ENCODE measurements at places on chromosomes 13 and 19.

DNA sequence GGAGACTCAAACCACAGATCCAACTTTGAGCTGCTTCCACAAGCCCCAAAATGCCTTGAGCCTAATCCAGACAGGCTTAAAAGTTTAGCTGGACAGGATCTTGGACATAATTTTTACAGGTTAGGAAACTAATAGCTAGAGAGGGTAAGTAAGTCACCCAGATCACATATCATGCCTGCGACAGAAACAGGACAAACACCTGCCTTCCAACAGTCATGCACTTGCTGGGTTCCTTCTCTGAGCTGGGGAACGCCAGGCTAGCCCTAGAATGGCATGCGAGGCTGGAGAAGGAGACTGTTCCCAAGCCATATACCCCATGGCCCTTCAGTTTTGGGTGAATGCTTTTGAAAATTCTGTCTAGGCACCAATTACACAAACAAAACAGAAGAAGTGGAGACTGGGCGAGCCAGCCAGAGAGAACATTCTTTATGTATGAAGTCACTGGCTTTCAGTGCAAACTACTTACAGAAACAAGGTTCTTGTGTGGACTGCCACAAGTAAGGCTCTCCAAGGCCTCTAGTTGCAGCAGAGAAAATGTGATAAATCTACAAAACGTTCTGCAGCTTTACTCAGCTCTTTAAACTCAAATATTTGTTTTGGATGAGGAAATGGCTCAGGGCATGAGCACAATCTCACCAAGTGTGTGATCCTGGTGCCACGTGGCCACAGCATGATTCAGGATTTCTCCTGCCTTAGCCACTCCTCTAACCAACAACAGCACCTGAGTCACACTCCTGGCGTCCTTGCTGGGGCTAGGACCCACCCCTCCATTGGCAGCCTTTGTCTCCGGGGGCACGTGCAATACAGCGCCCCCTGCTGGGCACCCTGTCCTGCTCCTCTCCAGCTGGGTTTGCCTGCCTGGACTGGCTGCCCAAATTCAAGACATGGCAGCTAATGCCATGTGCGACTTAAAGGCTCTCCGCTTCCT lies 73.4 kb upstream of the UBL3 start:
- peak; percentile 70 for DNase-seq

GRCh38 chr13:73913751-73914518 lies 220.3 kb downstream of the KLF12 start:
- DNase-seq = no peak

- DNase-seq = peak; percentile 91
These were observed 35.9 kb downstream of the RAB20 start for GRCh38 chr13:110525328-110526319.

DNA sequence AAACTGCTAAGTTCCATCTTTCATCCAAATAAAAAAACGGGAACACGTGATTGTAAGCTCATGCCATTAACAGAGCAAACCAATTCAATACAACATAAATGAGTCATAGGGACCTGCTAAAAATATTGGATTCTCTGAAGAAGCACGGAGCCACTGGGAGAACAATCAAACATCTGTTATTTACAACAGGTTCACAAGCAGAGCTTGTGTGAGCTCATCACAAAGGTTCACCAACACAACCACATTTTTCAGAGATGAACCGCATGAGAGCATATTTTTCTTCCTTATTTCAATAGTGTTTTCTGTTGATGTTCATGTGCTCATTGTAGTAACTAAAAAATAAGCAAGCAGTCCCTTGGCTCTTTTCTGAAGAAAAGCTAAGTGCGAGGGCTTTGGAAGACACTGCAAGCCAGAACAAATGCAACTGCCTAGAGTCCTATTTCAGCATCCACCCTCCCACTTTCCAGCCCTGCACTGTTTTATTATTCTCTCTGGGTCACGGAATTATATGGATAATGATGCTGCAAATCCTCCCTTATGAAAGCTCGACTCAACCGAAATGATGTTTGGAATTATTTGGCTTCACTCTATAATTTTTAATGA lies 545.8 kb downstream of the LIG4 start:
- peak; percentile 30 for DNase-seq

DNA sequence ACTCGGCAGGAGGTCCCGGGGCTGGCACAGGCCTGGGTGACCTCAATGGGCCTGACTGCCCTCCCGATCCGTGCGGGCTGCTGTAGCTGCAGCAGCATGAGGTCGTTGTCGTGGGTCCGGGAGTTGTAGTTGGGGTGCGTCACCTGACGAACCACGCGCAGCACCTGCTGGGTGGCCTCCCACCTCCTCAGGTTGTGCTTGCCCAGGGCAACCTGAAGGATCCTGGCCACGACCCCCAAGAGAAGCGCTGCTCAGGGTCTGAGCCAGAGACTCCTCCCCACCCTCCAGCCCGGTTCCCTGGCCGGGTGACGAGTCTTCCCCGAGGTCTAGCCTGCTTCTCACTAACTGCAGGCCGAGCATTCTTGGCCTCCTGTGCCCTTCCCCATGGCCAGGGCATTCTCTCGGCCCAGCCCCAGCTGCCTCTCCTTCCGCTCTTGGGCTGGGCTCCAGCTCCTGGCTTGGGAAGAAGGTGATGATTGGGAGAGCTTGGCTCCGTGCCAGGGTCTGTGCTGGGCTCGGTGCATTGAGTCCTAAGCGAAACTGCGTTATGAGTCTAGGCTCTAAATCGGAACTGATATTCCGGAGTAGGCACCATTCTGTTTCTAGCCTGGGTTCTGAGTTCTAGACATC lies 3.1 kb downstream of the KLK14 start:
- DNase-seq = no peak

DNA sequence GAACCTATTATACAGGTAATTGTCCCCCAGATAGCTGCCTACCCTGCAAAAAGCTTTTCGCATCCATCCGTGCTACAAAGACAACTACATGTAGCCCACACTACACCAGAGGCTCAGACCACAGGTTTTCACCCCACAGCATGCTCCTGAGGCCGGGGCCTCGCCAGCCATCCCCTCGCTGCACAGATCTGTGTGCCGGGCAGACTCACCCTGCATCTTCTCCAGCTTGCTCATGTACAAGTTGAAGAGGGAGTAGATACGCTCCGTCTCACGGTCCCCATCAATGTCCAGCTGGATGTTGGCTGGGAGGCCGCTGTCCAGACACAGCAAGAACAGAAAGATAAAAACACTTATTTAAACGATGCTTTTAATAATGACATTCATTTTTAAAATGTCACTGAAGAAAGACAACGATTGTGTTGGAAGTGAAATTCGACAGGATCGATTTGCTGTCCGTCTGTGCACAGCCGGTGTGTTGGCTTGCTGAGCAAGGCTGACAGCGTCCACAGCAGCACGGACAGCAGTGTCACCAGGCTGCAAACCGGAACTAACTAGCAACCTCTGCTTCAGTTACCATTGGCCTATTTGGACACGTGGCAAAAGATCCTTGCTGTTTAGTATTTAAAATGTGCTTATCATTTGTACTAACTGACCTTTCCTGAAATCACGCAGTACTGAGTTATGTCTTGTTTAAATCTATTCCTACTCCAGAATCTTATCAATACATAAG lies 18.6 kb upstream of the C13orf46 start:
- no peak for DNase-seq

DNA sequence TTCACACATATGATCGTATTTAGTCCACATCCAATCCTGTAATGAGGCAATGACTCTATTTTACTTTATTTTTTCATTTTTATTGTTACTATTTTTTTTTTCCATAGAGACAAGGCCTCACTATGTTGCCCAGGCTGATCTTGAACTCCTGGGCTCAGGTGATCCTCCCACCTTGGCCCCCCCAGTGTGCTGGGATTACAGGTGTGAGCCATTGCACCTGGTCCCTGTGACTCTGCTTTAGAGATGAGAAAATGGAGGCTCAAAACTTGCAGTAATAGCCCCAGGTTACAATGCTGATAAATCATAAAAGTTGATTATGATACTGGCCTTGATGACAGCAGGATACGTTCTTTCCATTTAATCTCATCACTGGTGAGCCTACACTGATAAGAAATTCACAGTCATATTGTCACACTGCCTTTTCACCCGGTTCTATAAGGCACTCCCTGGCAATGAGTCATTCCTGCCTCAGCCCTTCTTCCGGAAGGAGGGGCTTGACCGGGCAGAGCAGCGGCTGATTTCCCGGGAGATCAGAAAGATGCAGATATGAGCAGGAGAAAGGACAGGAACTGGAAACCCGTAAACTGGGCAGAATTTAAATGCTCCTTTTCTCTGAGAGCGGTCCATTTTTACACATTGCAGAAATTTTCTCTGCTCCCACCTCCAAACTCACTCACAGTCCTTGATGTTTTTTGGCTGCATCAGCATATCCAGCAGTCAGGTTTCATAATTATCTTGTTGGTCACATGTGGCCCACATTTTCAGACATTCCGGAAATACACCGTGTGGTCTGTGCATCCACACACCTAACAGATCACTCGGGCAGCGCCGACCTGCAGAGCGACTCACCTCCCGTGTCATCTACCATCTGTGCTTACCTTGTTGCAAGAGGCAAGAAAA lies 616.4 kb downstream of the EFNB2 start:
- no peak for DNase-seq

DNA sequence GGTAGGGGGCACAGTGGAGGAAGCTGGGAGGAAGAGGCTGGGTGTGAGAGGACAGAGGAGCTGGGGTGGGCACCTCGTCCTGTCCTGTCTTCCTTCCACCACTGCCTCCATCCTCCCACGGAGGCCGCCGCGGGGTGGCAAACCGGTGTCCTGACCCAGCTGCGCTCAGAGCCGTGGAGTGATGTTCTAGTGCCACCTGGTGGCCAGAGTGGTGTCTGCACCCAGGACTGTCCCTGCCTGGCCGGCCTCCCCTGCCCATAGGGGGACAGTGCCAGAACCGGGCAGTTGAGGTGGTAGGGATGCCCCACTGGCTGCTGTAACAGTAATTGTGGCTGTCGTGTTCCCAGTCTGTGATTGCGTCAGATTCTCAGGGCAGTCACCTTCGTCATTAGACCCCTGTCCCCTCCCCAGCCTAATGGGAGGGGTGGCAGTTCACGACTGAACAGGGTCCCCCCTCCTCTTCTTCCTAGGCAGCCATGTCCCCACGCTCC lies 11.1 kb upstream of the ARRDC2 start:
- DNase-seq = peak; percentile 64

GRCh38 chr13:79581870-79582315 lies 100.9 kb downstream of the NDFIP2 start:
- no peak for DNase-seq

DNA sequence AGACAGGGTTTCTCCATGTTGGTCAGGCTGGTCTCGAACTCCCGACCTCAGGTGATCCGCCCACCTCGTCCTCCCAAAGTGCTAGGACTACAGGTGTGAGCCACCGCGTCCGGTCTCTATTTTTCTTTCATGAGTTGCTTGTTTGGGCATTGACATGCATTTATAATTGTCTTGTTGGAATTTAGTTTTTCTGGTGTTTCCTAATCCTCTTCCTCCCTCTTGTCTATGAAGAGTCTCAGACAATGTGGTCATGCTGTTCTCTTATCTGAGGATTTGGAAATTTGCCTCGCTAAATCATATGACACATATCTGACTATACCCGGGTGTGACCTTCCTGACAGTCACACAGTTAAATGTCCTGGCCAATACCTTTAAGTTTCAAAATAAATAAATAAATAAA lies 7.4 kb upstream of the CEACAM18 start:
- no peak for DNase-seq

DNA sequence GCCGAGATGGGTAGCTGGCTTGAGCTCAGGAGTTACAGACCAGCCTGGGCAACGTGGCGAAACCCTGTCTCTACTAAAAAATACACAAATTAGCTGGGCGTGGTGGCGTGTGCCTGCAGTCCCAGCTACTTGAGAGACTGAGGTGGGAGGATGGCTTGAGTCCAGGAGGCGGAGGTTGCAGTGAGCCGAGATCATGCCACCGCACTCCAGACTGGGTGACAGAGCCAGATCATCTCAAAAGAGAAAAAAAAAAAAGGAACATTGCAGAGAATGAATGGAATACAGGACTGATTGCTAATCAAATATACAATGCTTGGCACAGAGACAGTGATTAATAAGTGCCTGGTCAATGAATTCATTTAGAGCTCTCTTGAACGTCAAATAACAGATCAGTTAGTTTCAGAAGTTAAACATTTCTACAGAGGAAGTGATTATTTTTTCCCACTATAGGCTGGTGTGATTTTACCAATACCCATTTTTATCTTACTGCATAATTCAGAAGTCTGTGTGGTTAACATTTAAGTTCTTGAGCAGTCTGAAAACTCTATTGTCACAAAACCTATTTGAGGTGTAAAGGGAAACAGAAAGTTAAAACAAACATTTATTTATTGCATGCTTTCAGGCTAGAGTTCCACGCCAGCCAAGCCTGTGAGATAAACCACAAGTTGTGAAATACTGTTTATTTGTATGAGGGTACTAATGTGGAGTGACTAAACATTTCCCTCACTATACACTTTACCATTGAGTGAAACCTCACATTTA lies 7.7 kb upstream of the TBC1D4 start:
- peak; percentile 7 for DNase-seq

DNA sequence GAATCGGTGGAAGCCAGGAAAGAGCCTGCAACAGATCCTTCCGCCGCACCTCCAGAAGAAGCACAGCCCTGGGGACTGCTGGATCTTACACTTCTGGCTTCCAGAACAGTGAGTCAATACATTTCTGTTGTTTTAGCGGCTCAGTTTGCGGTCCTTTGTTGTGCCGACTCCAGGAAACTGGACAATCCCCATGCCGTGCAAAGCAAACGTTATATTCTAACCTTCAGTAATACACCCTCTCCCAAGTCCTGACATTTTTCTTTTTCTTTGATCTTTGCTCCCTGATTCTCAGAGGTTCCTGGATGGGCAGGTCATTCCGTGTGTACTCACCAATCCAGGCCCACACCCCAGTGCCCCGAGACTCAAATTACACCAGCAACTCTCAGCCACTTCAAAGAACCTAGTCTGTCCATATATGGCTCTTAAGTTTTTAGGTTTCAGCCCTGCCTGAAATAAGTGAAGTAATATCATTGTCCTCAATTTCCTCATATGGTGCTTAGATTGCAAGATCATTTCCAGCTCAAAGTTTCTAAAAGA lies 387.1 kb upstream of the SGCG start:
- DNase-seq = no peak

GRCh38 chr19:52622261-52622660 lies 15.9 kb downstream of the ZNF83 start:
- DNase-seq = no peak

GRCh38 chr13:114118511-114119123 lies 13.8 kb downstream of the RASA3 start:
- DNase-seq = no peak

DNA sequence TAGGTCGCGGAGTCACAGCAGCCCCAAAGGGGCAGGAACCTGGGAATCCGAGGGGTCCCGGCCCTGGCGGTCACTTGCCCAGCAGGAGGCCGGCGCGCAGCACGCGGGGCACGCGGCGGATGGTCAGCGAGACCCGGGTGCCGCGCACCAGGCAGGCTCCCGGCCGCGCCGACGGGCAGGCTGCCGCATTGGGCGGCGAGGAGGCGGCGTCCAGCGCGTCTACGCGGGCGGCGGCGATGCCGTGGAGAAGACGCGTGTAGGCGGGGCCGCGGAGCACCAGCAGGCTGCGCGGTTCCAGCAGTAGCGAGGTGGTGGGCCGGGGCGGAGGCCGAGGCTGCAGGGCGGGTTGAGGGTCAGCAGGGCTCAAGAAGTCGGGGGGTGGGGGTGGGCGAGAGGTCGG lies 607 bp upstream of the SYNE4 start:
- DNase-seq = peak; percentile 75

Data from NCI-H345 (cell line).